Stimulated activated CD8-positive, alpha-beta memory T cell treated with anti-CD3 and anti-CD28 coated beads, Interleukin-15, amount 100 ng/mL, for 4 hours (primary cell): ENCODE measurements at places on chromosomes 12 and 14.

GRCh38 chr12:13223941-13224340 lies 27.4 kb downstream of the EMP1 start:
- DNase-seq, result no peak

GRCh38 chr12:52839436-52840105 lies 5.5 kb upstream of the KRT79 start:
- no peak for DNase-seq

GRCh38 chr12:22733756-22734155 lies 108.8 kb downstream of the ETNK1 start:
- no peak for DNase-seq

DNA sequence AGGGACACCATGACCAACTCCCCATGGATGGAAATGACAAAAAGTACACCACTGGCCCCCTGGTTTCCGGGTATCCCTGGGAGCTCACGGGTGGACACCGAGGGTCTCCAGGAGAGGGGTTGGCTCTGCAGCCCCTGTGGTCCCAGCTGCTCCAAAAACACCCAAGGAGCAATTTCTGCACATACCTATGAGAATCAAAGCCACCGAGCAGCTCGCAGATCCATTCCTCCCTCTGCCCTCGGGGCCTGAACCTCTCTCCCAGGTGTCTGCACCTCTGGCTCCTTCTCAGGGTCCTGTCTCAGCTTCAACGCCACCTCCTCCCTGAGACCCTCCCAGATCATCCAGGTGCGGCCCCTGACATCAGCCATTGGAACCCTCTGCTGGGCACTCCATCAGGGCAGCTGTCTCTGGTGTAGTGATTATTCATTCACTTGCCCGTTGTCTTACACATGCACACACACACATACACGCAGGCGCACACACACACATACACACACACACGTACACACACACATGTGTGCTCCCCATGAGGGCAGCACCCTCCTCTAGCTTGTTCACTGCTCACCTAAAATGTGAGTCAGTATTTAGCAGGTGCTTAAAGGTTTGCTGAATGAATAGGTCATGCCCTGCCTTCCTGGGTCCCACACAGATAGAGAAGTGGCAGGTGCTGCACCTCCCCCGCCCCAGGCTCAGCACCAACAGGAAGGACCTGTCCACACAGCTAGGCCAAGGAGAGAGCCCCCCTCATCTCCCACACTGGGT lies 5.9 kb downstream of the RIMBP2 start:
- no peak for DNase-seq

GRCh38 chr14:97382616-97383226 lies 585.5 kb downstream of the VRK1 start:
- DNase-seq, result no peak

GRCh38 chr14:85974602-85975001 lies 444.7 kb downstream of the FLRT2 start:
- no peak for DNase-seq

- no peak for DNase-seq
Measured at GRCh38 chr14:39169541-39169900, 612 bp downstream of the TRAPPC6B start.

- no peak for DNase-seq
Measured at GRCh38 chr12:77248036-77248435, 182.7 kb upstream of the E2F7 start.

DNA sequence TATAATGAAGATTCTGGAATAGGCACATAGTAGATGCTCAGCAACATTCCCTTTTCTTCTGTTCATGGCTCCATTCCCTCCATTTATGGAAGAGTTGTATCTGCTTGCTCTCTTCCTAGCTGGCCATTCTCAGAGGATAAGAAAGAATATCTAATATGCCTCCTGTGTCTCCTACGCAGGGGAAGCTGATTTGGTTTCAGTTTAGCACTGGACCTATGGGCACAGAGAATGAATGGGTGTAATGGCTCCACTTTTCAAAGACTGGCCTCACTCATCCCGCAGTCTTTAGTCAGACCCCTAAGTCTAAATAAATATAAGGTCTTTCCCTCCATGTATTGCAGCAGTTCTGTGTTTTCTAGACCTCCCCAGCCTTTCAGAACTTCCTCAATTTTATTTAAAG lies 2.0 kb downstream of the PKP2 start:
- DNase-seq, result no peak

DNA sequence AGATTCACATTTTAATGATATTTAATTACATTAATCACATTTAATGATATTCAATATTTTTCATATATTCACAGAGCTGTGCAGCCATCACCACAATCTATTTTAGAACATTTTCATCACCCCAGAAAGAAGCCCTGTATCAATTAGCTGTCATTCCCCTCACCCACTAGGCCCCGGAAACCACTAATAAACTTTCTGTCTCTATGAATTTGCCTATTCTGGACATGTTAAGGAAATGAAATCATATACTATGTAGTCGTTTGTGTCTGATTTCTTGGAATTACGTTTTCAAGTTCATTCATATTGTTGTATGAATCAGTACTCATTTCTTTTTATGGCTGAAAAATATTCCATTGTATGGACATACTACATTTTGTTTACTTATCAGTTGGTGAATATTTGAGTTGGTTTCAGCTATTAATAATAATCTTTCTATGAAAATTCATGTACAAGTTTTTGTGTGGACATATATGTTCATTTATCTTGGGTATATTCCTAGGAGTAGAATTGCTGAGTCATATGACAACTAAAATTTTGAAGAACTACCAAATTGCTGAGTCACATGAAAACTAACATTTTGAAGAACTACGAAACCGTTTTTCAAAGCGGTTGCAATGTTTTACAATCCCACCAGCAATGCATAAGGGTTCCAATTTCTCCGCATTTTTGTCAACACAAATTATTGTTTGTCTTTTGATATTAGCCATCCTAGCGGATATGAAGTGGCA lies 11.7 kb upstream of the OTOGL start:
- no peak for DNase-seq
